HCT116 (cell line): ENCODE measurements at places on chromosomes 1 and 21.
A peak's percentile ranks its signal among the peaks of the same experiment; 100 is the strongest.

- no peak for DNase-seq
Measured at GRCh38 chr1:40038697-40039096, 1.8 kb upstream of the CAP1 start.

- DNase-seq = no peak
Measured at GRCh38 chr1:235296729-235297128, 31.2 kb downstream of the ARID4B start.

DNA sequence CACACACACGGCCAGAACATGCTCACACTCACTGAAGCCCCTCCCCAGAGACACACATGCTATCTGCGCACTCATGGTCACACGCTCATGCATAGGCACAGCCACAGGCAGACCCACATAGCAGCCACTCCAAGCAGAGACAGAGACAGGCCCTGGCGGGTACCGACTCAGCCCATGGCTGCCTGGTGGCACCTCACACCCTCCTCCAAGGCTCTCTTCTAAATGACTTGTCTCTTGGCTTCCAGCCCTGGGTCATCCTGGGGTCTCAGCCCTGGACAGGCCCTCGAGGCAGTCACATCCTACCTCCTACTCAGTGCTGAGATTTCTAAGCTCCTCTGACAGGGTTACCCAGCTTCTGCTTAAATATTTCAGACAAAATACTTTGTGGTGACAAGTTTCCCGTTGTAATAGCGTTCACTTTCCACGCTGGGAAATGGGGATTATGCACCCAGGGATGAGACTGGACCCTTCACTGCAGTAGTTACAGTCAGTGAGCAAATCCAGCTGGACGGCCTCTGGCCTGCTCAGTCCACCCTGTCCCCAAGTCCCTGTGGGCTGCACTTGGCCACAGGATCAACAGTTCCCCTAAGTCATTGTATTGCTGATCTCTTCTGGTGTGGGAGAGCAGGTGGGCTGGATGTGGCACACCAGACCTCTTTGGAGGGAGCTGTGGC is 2.9 kb upstream of the NFASC start:
- DNase-seq = no peak

- no peak for DNase-seq
Measured at GRCh38 chr1:9844106-9844505, 20.3 kb upstream of the CLSTN1 start.

GRCh38 chr21:38649120-38649519 is 150.8 kb upstream of the ERG start:
- DNase-seq = no peak

DNA sequence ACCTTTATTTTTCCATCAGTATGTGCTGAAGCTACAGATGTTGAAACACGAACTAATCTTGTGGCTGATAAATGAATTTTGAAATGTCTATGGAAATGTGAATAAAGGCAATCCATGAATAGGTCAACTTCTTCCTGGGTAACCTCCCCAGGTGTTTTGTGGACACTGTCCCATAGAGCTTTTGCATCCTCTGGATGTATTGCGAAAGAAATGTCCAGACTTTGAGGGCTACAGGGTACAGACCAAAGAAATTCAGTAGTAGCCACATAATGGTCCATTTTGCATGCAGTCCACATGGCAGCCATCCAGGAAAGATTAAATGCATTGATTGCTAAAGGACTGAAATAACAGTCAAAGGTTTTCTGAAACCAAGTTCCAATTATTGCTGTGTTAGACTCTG is 21.5 kb upstream of the DARS2 start:
- DNase-seq = no peak

DNA sequence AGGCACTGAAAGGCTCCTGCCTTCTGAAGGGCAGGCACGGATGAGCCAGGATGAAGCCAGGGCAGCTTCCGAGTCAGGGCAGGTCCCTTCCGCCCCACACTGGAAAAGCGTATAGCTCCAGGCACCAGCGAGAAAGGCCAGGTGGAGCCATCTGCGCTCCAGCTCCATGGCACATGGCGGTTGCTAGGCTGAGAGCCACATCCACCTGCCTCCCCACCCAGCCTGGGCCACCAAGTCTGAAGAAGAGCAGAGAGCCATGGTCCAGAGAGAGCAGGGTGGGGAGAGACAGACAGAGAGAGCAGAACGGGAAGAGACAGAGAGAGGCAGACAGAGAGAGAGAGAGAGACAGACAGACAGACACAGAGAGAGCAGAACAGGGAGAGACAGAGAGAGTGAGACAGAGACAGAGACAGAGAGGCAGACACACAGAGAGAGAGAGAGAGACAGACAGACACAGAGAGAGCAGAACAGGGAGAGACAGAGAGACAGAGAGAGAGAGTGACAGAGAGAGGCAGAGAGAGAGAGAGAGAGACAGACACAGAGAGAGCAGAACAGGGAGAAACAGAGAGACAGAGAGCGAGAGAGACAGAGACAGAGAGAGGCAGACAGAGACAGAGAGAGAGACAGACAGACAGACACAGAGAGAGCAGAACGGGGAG is 5.2 kb downstream of the FNDC10 start:
- no peak for DNase-seq

DNA sequence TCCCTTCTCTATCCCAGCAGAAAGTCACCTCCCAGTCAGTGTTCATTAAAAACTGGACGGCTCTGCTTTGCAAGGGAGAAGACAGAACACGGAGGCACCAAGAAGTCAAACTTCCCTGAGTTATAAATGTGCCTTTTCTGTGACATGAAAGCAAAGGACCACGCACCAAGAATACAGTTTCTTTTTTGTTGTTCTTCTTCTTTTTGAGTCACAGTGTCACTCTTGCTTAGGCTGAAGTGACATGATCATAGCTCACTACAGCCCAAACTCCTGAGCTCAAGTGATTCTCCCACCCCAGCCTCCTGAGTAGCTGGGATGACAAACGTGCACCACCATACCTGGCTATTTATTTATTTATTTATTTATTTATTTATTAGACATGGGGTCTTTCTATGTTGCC is 22.7 kb downstream of the GLUL start:
- no peak for DNase-seq

GRCh38 chr1:54188291-54188690 is 11.5 kb downstream of the CYB5RL start:
- DNase-seq = no peak

DNA sequence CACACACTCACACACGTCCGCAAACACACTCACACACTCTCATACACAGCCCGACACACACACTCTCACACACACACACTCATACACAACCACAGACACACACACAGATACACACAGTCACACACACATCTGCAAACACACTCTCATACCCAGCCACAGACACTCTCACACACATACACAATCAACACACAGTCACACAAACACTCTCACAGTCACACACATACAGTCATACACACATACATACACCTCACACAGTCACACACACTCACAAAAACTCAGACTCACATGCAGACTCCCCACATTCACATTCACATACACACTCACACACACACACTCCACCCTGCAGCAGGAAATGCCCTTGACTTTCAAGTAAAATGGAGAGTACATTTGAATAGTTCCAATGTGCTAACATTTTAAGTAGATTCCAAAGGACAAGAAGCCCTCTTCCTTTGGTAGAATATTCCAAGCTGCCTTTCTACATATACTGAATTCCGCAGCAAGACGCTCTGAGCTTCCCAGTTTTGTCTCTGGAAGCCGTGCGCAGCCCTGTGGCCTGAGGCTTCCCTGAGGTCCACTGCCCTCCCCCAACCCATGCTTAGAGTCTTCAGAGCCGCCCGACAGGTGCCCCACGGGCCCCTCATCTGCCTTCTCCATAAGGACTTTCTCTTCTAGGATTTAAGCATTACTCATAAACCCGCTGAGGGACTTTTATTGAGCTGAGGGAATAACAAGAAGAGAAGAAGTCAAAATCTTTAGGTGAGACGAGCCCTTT is 9.7 kb downstream of the BATF3 start:
- DNase-seq = no peak

GRCh38 chr1:152036267-152037216 is at the start of gene S100A11:
S100A11 (minus strand) TSS chr1:152037004; CDS start chr1:152036915, 89 bp downstream.
- peak; percentile 48 for DNase-seq

DNA sequence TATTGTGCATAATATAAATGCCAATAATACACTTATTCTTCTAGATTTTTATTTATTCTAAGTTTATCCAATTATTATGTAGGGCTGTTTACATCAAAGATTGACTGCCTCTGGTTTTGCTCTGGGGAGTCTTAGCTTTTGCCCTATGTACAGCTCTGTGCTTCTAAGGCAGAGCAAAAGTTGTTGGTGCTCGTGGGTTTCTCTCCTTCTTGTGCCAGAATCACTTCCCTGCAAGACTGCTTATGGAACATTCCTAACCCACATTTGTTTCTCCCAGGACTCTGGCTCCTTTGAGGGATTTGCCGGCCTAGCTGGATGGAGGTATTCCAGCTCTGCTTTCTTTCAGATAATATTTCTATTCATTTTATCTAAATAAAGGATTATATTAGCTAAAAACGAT is 849.1 kb downstream of the USP25 start:
- no peak for DNase-seq

GRCh38 chr1:228652116-228652515 is 83.2 kb upstream of the RHOU start:
- DNase-seq = no peak

- no peak for DNase-seq
Measured at GRCh38 chr1:14539953-14540563, 58.4 kb upstream of the KAZN start.

- DNase-seq = no peak
Measured at GRCh38 chr1:204902671-204903070, 32.0 kb downstream of the NFASC start.

GRCh38 chr1:47930210-47930840 is 66.9 kb downstream of the TRABD2B start:
- no peak for DNase-seq

GRCh38 chr1:202181586-202181985 is 12.0 kb upstream of the LGR6 start:
- DNase-seq = no peak

- no peak for DNase-seq
Measured at GRCh38 chr1:55171694-55172093, 43.5 kb downstream of the USP24 start.

DNA sequence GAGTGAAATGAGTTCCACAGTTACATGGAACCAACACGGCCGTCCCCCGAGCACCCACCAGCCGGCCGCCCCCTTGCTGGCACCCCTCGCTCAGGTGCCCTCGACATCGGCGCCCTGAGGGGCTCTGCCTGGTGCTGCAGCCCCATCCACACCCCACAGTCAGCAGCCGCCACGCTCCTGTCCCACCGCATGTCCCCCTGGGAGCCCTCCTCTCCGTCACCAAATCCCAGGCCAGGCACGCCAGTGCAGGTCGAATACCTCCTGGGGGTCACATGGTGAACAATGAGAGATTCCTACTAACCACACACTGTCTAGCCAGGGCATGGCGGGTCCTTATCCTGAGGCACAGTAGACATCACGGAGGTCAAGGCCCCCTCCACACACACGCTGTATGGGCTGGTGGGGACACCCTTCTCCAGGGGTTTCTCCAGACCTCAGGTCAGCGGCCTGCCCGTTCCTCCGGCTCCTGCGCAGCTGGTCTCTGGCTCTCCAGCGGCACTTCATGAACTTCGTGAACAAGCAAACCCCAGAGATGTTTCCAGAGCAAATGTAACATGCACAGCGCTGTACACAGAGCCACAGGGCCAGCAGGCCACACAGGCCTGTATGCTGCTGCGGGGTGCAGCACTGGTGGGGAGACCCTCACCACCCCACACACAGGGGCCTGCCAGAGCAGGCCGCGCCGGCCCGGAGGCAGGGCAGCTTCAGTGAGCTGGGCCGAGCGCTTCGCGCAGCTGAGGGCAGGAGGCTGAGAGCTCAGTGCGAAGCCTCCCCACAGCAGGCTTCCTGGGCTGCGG is 21.8 kb downstream of the POFUT2 start:
- DNase-seq = no peak

DNA sequence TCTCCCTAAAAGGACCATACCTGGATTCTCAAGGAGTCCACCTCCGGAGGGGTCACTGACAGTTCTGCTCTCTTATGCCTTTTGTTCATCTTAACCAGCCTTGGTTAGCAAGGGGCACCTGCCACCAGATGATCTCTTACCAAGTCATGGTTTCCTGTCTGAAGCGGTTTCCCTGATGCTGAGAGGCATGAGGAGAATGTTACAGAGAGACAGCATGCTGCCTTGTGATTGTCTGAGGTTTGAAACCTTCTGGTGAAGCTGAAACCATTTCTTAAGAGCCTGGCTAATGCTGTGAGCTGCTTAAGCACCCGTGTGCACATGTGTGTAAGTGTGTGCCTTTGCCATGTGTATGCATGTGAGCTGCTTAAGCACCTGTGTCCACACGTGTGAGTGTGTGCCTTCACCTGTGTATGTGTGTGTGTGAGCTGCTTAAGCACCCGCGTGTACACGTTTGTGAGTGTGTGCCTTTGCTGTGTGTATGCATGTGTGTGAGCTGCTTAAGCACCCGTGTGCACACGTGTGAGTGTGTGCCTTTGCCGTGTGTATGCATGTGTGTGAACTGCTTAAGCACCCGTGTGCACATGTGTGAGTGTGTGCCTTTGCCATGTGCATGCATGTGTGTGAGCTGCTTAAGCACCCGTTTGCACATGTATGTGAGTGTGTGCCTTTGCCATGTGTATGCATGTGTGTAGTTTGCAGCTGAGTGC is 136.4 kb upstream of the COL6A1 start:
- no peak for DNase-seq

GRCh38 chr1:172203135-172203823 is 217.2 kb upstream of the C1orf105 start:
- DNase-seq = no peak

DNA sequence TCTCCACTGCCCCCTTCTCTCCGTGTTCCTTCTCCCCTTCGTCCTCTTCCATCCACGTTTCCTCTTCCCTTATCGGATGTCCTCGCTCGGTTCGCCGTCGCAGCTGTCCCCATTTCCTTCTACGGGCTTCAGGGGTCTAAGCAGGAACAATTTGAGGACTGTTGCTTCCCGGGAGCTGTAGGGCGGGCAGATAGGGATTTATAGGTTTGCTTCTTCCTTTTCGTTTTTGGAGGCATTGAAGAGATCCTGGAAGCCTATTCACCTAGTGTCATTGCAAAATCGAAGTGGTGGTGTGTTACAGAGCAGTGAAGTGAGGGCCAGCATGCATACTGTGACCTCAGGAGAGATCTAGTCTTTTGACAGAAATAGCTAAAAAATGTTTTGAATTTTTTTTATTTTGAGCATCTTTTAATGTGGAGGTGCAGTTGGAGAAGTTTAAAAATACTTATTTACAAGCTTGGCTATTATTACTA is 897 bp downstream of the ZYG11B start:
- DNase-seq = no peak

- no peak for DNase-seq
Measured at GRCh38 chr1:47442202-47442601, 4.4 kb downstream of the FOXD2 start.
